ENCODE measurements at places on chromosomes 2 and 18.

DNA sequence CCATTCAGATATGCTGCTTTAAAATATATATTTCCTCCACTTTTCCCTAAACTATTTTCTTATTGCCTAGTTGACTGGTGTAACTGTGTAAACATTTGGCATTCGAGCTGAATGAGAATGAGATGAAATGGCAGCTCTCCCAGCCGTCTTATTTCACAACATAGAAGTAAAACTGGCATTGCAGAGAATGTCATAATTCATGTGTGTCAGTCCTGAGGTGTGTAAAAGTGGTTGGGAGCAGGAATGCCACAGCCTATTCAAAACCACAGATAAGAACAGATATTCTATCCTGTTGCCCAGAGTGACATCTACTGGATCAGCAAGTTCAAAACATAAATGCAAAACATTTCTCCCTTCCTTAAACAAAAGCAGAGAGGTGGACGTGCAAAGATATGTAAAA, 565.5 kb upstream of the CHAC2 start:
- no peak for DNase-seq

DNA sequence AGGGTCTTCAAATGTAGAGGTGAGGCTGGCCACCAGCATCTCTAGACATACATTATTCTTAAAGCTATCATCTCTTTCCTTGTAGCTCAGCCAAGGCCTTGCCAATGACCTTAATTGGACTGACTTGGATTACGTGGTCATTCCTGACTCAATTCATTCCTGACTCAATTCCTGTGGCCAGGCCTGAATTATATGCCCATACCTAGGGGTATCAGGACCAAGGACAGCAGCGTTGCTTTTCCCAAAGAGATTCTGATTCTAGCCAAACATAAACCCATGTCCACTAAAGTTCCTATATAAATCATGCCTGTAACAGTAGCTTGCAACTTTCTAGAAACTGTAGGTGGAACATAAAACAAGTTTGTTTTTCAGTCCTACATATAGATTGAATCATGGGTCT, 231.7 kb downstream of the ARL6IP6 start:
- no peak for DNase-seq

- DNase-seq: peak; percentile 99
Measured at GRCh38 chr2:10120158-10120876, 2.2 kb upstream of the RRM2 start.

- no peak for DNase-seq
Measured at GRCh38 chr2:45825001-45825651, 173.7 kb downstream of the PRKCE start.

- no peak for DNase-seq
Measured at GRCh38 chr2:71757351-71757750, 304.0 kb downstream of the DYSF start.

- no peak for DNase-seq
Measured at GRCh38 chr18:55343396-55344073, 244.5 kb downstream of the TCF4 start.

DNA sequence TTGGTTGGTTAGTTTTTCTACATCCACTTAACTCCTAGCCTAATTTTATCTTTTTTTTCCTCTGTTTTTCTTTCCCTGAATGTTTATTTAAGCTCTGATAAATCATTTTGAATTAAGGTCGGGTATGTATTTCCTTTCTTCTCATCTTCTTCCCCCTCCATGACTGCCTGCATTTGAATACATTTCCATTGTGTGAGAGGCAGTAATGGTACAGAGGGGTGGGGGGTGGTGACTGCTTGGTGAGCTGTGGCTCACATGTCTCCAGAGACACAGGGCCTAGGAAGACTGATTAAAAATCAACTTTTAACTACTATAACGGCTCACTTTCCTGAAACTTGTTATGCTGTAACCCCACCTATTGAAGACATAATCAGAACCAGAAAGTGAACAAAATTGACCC, 58.0 kb downstream of the NEDD4L start:
- no peak for DNase-seq

DNA sequence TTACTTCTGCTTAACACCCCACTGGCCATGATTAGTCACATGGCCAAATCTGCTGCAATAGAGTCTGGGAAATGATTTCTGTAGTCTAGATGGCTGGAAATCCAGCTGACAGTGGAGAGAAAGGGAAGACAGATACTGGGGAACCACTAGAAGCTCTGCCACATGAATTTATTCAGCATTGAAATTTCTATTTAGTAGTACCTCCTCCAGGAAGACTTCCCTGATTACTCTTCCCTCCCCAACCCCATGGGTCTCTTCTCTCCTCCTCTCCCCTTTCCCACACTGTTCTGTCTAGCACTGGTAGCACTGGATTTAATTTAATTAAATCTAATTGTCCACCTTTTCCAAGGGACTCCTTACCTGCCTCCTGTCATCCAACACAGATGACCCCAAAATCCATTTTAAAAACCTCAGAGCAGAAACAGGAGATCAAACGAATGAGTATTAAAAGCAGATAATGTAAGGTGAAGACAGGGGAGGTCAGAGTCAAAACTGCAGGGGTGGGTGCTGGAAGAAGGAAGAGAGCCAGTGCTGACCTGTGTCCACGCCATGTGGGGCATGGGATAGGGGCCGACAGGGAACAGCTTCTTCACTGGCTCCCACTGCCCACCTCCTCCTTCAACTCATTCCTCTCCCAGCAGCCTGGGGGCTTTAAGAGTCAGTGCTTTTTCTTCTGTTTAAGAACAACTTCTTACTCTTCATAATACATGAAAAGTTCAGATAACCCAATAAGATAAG, 169.2 kb upstream of the HS6ST1 start:
- DNase-seq: peak; percentile 20

GRCh38 chr2:46672752-46673151, 193.4 kb downstream of the TMEM247 start:
- DNase-seq: no peak

DNA sequence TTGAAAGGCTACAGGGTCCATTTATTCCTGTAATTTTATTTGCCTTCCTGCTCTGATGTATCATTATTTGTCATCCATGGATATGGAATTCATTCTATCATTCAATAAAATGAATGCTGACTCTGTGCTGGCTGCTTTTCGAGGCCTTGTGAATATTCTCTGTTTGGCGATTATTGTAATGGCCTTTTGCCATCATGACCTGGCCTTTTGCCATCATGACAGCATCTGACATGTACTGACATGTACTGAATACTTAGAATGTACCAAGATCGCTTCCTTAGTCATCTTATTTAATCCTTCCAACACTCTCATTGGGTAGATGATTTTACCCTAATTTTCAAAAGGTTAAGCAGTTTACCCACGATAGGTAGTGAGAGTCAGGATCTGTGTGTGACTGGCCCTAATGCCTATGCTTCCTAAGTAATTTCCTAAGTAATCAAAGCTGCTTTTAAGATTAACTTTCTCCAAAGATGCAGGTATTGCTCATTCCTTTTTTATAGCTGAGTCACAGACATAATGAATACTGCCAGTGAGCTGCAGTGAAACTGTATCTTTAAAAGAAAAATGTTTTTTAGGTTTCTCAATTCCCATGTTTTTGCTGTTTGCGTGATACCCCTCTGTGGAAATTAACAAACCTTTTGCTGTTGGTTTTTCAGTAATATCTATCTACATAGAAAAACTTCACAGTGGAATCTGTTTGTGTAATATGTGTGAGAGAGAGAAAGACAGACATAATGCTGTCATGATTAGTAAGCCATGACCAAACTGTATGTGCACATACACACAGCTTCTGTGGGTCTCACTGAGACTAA, 127.8 kb downstream of the CERS6 start:
- no peak for DNase-seq

DNA sequence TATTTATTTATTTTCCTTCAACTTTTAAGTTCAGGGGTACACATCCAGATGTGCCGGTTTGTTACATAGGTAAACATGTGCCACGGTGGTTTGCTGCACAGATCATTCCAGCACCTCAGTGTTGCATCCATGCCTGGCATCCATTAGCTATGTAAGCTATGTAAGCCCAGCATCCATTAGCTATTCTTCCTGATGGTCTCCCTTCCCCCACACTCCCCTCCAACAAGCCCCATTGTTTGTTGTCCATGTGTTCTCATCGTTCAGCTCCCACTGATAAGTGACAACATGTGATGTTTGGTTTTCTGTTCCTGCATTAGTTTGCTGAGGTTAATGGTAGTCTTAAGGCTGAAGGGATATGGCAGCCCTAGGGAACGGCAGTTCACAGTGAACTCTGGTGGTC, 203.4 kb downstream of the CTNNA2 start:
- DNase-seq: no peak

DNA sequence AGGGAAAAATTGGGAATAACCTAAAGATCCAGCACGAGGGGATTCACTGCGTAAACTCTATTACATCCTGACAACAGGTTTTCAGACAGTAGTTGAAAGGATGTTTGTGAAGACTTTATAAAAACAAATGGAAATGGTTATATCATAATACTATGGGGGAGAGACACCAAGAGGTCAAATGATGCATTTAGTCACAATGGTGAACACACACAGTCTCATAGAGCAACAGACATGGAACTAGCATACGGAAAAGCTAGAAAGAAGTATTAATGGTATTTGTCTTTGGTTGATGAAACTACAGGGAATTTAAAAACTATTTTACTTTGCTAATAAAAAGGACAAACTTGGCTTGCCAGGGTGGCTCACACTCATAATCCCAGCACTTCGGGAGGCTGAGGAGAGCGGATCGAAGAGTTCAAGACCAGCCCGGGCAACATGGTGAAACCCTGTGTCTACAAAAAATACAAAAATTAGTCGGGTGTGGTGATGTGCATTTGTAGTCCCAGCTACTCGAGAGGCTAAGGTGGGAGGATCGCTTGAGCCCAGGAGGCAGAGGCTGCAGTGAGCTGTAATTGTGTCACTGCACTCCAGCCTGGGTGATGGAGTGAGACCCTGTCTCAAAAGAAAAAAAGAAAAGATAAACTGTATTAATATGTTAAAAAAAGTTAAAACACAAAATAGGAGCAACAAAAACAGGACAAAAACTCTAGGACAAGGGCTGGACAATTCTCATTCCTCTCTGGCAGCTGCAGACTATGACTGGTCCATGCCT, 94.8 kb downstream of the MYCN start:
- DNase-seq: no peak

GRCh38 chr18:48959921-48960920, 9.5 kb upstream of the SMAD7 start:
- DNase-seq: peak; percentile 94

DNA sequence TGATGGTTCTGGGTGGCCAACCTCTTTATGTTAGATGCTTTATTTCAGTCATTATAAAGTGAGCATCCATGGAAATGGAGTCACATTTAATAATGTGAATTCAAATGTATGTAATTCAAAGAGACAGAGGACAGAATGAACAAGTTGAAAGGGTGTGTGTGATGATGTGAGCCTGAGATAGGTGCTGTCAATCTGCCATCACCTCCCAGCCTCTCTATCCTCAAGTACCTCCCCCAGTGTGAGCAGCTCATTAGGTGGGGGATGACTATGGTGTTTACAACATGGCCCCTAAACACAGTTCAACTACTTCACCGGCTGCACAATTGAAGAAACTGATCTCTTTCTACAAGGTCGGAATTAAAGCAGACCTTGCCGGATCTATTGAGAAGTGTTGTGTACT, 74.7 kb upstream of the IGFBP5 start:
- DNase-seq: no peak

DNA sequence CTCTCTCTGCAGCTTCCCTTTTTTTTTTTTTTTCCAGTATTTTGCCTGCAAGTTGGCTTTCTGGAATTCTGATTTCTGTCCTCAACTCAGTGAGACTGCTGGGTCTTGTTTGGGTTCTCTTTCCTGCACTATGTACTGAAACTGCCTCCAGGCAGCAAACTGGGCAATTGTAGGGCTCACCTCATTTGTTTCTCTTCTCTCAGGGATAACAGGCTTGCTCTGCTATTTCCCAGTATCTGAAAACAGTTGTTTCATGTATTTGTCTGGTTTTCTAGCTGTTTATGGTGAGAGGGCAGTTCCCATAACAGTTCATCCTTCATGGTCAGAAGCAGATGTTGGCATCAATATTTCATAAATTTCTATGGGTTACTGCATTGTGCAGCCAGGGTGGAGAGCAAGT, 206.0 kb downstream of the CYRIA start:
- DNase-seq: no peak

GRCh38 chr2:101961338-101962191, 30.2 kb upstream of the IL1R2 start:
- DNase-seq: no peak

DNA sequence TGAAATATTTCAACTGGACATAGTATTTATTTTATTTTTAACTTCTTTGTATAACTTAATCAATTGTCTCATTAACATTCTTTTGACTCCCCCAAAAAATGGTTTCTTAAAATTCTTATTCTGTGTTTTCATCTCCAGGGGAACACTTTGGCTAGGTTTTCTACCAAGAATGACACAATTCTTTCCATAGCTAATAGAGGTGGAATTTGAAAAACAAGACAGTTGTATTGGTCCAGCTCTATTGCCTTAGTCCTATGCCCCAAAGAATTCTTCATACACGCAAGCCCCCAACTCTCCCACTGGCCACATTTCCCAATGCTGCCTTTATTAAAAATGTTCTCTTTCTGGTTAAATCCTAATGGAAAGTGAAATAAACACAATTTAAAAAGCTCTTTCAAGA, 104.7 kb upstream of the PKDCC start:
- no peak for DNase-seq

DNA sequence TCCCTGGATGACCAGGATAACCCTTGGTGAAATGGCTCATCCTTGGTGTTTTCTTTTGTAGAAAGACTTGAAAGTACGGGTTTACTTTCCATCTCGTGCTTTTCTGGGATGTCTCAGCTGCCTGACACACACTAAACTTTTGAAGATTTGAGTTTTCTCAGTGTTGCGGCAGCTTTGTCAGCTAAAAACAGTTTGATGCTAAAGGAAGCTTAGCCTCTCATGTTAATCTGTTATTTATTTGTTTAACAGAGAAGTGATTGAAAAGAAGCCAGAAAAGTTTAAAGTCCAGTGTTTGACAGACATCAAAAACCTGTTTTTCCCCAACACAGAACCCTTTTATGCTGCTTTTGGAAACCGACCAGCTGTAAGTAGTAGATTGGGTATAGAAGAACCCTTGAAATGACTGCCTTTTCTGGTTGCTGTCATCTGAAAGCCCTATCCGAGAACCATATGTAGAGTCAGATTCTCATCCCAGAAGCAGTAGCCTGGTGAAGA, 72.8 kb downstream of the LPIN1 start:
- no peak for DNase-seq

- DNase-seq: no peak
Measured at GRCh38 chr2:204237416-204237815, 300.9 kb downstream of the ICOS start.

- DNase-seq: no peak
Measured at GRCh38 chr2:142918624-142919023, 41.2 kb downstream of the KYNU start.

DNA sequence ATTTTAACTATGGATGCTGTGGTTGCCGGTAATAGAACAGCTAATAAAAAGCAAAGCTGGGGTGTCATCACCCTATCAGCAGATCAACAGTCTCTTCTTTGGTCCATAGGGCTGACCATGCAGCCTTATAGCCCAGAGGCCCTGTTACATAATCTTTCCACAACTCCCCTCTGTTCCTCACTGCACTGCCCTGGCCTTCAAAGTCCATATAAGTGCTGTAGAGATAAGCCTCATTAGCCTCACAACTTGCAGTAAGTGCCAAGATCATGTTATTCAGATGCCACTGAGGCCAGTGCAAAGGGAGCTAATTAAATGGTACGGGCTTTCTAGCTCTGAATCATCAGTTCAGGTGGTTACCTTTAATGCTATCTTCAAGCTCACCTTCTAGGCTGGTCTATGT, 89.7 kb upstream of the CXCR4 start:
- no peak for DNase-seq

GRCh38 chr2:218476676-218477075, 57.8 kb downstream of the VIL1 start:
- DNase-seq: no peak

GRCh38 chr18:13260197-13260934, 41.8 kb downstream of the LDLRAD4 start:
- DNase-seq: no peak

GRCh38 chr2:164757934-164758695, 83.5 kb downstream of the COBLL1 start:
- no peak for DNase-seq
